Activated CD4-positive, alpha-beta T cell treated with anti-CD3 and anti-CD28 coated beads, Interleukin-2, amount 50 U/mL, for 24 hours (primary cell): ENCODE measurements at places on chromosomes 6 and 20.

DNA sequence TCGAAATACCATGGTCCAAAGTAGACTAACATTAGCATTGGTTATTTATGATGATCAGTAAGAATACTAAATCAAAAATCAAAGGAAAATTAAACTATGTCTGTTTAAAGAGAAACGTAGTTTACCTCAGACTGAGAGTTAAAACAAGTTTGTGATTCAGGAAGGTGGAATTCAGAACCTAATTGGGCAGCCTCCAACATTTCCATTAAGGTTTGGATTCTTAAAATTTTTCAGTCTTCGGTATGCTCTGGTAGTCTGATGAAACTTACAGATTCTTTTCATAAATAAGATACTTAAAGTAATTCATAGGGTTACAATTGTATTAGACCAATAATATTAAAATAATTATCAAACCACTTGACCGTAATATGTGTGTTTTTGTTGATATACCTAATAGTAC is 18.6 kb downstream of the HFE start:
- no peak for DNase-seq

DNA sequence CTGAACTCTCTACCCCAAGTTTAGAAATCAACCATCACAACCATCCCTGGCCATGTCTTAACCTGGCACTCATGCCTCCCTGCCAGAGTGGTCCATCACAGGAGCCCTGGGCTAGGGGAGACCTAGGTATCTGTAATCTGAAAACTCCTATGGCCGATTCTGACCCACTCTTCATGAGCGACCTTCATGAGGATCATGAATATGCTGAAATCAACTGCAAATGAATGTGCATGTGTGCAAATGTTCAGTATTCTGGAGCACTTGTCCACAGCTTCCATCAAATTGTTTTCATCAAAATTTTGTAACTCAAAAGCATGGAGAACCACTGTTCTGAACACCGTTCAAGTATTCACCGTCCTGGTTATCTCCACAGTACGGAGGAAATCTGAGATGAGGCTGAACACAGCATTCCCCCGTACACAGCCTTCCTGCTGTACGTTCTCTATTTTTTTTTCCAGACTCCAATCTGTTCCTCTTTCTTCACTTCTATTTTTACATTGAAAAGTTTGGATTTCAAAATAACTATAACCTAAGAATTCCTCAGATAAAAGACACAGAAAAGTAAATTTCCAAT is 17.7 kb downstream of the METTL24 start:
- DNase-seq, result no peak

DNA sequence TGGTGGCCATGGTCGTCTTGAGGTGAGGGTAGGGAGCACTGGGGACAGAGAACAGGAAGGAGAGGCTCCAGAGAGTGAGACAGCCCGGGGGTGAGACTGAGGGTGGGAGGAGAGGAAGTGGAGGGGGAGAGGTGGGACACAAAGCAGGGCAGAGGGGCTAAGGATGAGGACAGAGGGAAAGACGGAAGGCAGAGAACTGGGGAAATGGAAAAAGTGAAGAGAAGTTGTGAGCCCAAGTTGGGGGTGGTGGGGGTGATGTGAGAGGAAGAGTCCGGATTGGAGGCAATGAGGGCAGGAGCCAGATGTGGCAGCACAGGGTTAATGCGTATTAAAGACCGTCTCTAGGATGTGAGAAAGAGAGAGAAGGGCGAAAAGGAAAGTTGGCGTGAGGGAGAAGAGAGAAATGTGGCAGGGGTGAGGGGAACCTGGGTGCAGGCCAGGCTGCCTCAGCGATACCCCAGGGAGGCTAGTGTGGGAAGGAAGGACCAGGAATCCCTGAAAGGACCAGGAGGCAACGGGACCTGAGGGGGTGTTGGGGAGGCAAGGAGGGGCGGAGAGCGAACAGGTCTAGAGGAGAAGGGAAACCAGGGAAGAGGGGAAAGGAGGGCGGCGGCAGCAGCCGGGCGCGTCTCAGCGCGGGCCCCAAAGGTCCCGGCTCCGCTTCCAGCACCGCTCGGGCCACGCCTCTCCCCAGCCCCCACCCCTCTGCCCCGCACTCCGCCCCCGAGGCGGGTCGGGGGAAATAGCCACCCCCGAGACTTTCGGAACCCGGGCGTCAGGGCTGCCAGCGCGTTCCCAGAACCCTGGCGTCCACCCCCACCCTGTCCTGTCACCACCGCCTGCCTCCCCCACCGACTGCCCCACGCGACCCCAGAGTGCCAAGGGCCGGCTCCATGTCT is at the start of gene PPP1R18:
TSS of gene PPP1R18 (minus strand) at position 637 of the 899 bp plus-strand sequence. CDS start at position 10, 627 bp downstream.
- DNase-seq, result peak; percentile 83

- DNase-seq, result no peak
These were observed 57.2 kb downstream of the LYRM4 start for GRCh38 chr6:5203546-5203945.

DNA sequence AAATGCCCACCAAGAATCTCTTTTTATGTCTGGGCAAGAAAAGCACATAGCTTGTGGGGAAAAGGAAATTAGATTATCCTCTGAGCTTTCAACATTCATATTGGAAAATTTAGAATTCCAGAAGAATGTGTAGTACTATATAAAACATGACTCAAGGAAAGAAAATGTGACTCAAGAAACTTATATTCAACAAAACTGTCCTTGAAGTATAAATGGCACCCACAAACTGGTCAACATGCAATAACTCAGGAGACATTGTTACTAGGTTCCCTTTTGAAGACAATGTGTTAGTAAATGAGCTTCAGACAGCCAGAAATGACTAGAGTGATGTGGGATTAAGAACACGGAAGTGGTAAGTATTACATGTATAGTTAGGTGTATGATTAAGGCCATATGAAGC is 26.1 kb upstream of the TINAG start:
- DNase-seq, result no peak

GRCh38 chr20:3431109-3431508 is 23.6 kb upstream of the DNAAF9 start:
- no peak for DNase-seq

DNA sequence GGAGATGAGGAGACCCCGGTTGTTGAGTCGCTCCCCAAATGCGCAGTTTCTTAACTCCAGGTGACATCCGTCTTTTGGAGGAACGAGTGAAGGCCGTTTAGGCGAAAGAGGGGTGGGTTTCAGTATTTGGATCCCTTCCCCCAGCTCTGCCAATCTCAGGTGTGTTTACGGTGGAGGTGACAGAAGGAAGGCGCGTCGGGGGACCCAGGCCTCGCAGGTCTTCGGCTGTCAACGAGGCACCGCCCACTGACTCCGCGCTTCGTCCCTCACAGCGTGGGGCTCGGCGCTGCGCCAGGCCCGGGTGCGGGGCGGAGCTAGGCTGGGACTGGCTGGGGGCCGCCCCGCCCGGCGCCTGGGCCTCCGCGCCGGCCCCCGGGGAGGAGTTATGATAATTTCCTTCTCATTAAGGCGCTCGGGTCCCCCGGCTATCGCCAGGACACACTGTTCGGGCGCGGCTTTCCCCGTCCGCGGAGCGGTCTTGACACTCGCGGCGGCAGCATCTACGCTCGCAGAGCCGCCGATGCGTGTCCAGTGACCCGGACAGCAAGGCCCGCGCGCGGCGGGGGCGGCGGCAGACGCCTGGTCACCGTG is at the start of gene TFAP2C:
TSS of gene TFAP2C (plus strand) at position 434 of the 591 bp plus-strand sequence. CDS start 239 bp downstream, outside the sequence.
- no peak for DNase-seq

DNA sequence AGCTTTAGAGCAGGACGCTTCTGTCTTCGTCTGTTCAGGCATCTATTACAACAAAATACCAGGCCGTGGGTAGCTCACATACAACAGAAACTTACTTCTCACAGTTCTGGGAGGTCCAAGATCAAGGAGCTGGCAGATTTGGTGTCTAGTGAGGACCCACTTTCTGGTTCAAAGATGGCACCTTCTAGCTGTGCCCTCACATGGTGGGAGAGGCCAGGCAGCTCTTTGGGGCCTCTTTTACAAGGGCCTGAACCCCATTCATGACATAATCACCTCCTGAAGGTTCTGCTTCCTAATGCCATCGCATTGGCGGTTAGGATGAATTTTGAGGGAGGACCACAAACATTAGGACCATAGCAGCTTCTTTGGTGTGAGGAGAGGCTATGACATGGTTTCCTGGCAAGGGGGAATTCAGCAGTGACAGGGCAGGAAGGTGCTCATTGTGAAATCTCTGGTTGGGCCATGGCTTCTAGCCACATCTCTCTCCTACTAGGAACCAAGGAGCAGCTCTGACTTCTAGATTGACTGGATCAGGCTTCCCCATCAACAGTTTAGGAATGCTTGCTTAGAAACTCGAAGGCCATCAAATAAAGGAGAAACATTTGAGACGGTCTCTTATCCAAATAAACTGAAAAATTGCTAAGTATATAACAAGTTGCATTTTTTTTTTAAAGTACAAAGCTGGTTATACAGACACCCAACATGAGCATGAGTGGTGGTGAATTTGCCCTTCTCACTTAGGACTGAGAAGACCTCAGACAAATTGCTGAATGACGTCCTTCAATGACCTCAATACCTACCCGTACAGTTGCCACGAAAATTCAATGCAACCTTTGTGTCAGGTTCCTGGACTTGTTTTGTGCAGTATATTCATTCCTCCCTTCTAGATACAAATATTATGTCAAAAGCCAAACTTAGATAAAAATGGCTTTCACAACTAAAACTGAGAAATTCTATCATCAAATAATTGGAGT is 140.7 kb downstream of the ZDHHC14 start:
- DNase-seq, result no peak

DNA sequence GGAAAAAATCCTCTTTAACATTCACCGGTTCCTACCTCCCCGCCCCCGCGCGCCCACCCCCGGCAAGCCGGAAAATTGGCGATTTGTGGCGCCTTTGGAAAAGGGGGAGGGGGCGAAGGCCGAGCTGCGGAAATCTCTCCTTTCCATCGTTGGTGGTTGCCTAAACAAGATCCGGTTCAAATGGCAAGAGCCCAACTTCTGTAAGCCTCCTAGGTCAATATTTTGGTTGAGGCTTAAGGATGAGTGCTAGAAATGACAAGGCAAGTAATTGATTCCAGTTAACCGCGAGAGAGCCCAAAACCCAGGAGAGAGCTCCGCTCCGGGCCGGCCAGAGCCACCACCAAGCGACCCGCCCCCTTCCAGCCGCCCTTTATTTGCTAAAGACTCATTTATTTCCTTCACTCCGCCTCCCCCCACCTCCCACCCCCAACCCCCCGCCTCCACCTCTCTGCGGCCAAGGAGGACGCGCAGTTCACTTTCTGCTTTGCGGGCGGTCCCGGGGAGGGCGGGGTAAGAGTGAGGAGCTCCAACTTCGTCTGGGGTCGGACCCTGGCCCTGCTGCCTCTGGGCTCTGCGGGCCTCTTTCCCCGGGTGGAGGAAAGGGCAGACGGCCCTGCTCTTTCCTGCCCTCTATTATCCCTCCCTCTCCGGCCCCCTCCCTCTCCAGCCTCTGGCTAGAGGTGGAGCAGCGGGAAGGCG is 838 bp upstream of the NKX2-2 start:
- DNase-seq, result no peak

- DNase-seq, result no peak
These were observed 75.4 kb upstream of the ZNF217 start for GRCh38 chr20:53668992-53669391.

DNA sequence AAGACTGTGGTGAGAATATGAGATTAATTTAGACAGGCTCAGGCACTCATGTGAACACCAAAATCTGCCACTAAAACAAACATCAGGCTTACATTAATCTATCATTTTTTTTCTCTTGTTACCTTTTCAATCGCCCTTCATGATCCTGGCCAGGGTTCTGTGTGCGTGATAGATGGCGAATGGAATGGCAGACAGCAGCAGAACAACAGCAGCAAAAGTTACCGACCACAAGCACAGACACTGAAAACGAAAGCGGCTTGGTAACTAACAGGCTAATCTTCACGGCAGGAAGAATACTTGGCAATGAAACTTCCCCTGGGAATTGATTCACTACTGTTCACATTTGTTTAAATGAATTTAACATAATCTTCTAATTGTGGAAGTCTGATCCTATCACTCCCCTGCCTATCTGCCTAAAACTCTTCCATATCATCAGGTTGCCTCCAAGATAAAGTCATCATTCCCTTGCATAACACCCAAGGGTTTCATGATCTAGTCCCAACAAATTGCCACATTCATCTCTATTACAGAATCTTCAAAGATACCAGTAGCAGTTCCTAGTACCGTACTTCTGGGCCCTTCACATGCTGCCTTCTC is 28.7 kb downstream of the PTPRK start:
- DNase-seq, result no peak

DNA sequence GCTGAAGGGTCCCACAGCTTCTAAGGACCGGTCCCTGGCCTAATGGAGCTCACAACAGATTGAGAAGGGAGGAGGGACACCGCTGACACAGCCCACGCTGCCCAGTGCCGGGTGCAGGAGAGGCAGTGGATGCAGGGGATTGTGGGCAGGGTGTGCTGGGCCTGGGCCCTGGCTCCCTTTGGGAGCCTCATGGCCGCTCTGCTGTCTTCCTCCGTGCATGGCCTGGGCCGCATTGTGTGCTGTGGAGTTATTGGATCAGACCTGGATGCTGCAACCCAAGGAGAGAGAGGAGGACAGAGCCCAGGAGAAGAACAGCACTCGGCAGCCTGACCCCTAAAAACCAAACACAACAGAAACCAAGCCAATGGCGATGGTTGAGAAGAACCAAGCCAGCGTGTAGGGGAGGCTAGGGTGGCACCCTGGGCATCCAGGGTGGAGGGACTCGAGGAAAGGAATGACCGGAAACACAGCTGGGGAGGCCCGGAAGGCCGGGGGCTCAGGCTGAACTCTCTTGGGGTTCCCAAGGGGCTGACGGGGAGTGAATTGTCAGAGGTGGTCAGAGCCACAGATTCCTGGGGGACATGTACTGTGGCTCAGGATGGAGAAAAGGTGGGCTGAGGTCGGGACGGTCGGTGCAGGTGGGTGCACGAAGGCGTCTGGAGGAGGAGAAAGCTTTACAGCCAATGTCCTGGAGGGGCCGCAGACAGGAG is 41.0 kb downstream of the ERMARD start:
- DNase-seq, result no peak

DNA sequence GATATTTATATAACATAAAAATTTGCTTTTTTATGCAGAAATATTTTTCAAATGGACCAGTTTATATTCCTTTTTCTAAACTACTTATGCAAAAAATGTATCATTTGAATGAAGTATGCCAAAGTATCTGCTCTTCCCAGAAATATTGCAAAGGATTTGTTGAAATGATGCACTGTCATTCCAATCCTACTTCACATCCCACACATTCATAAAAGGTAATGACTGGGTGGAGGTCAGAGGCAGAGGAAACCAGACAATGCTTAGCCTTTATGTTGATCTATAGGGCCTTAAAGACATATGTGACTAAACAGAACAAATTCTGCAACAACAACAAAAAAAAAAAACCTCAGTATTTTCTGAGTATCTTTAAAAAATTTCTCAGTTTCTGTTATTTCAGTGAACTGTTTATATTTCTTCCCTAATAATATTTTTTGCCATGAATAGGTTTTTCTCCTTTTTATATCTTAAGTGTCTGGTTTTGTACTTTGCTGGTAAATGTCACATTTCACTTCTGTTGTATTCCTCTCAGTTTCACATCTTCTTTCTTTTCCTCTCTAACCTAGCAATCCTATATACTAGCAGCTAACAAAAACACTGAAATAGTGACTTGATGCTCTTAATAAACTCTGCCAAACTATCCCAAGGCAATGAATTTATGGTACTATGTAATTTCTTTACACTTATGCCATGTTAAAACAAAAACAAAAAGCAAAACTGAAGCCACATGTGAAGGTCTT is 374.1 kb downstream of the BCKDHB start:
- DNase-seq, result no peak

- DNase-seq, result no peak
These were observed 2.4 kb upstream of the HLA-F start for GRCh38 chr6:29720863-29721262.

- DNase-seq, result no peak
These were observed 166.3 kb upstream of the AFDN start for GRCh38 chr6:167660424-167660823.

GRCh38 chr6:125377621-125378020 is 75.9 kb upstream of the HDDC2 start:
- no peak for DNase-seq
